ENCODE measurements at places on chromosomes 11 and 22.

DNA sequence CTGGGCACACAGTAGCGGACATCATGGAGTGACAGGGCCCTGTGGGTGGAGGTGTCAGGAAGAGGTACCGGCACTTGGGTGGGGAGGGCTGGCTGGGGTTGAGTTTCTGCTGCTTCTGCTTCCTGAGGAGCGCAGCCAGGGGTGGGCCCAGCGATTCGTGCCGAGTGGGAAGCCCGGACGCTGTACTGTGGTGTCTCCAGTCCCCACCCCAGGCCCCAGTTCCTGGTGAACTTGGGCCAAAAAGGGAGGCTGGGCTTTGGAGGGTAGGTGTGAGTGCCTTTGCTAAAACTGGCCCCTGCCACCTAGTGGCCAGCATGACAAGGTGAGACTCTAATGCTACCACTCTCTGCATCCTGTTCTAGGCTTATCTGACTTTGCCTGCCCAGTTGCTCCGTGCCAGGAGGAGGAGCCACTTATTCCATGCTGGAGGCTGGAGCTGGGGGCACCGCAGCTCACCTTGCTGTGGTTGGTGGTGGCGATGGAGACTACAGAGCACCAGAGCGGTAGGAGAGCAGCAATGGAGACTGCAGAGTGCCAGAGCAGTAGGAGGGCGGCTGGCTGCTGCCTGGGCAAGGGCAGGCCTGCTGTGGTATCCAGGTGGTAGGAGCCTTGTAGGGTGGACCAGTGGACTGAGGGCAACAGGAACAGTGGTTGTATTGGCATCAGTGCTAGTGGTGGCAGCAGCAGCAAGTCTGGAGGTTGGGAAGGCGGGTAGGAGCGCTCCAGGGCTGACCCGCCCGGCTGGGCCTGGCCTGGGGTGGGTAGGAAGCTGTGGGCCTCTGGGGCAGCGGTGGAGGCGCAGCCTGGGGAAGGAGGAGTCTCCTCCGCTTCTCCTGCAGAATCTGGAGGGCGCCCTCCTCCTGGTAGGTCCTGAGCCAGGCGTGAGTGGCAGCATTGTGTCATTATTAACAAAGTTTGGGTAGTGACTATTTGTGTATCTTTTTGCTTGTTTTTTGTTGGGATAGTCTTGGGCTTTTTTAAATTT, 2.2 kb upstream of the RFPL2 start:
- no peak for DNase-seq

DNA sequence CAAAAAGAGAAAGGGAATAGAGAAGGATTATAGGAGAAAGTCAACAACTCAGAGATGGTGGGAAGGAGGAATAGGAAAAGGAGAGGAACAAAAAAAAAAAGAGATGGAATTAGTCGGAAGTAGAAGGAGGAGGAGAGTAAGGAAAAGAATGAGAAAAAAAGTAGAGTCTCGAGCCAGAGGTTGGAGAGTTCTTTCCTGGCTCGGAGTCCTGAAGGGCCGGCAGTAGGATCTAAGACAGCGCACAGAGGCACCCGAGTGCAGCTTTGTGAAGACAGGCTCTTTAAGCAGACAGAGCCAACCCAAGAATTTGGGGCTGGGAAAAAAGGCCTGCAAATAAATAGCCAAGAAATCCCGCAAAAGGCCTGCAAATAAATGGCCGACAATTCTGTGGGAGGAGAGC, 170.4 kb upstream of the CCDC90B start:
- DNase-seq, result no peak

DNA sequence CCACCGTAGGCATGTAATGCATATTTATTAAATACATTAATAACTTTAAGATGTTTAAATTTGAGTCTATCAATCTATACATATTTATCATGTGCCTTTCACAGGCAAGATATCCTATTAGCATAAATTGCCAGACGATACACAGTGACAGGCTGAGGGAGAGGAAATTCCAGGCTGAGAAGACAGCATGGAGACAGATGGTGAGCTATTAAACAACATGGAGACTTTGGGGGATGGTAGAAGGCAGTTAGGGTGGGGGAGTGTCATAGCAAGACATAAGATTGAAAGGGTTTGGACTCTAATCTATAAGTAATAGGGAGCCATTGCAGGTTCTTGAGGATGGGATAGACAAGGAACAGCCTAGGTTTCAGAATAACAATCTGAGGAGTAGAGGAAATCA, 138.5 kb downstream of the NXPE2 start:
- no peak for DNase-seq

DNA sequence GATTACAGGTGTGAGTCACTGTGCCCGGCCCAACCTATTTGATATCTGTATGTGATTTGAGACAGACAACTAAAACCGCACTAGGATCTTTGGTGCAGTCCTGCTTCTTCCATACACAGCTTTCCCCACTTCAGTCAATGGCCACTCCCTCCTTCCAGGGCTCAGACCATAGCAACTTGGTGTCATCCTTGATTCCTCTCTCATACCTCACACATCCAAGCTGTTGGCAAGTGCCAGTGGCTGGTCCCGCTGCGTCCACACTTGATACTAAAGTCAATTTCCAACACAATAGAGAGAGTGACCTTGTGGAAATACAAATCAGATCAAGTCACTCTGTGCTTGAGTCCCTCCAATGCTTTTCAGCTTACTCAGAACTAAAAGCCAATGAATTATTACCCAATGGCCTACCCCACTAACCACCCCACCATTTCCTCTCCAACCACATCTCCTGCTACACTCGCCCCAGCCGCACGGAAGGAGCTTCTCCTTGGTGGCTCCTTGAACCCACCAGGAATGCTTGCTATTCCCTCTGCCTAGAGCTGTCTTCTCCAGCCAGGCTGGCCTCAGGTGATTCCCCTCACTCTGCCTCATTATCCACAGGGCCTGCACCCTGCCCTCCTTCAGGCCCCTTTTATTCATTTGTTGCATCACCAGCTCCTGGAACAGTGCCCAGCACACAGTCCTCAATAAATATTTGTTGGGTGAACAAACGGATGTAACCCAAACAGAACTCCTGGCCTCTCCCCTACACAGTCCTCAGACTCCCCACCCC, 12.9 kb downstream of the ABTB2 start:
- no peak for DNase-seq

DNA sequence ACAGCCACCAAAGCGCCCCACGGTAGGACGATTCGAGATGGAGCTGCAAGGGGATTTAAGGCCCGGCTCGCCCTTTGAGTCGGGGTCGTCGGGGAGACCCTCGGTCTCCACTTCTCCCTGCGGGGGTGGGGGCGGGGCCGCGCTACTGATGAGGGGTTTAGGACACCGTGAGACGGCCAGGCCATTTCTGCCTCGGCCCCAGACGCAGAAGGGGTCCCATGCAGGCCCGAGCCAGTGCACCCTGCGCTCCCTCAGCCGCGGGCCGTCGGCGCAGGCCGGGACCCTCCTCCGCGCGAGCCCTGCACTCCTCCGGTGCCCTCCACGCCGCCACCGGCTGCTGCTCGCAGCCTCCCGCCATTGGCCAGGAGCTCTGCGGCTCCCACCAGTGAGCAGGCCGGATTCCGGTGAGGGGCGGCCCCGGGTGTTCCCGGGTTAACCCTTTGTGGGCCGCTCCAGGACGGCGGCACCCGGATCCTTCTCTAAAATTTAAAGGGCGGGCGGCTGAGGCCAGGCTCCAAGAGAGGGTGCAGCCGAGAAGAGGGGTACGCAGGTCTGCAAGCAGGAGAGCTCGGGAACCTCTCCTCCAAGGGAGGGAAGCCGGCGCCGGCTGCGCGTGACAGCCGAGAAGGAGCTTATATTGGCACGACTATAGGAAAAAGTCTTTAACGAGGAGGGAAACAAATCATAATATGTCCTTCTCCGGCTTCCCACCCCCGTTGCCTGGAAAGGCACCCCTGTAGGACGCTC, 18.0 kb downstream of the CREB3L1 start:
- DNase-seq, result peak; percentile 36

- no peak for DNase-seq
These were observed 29.1 kb downstream of the MAP6 start for GRCh38 chr11:75639762-75640181.

GRCh38 chr11:130214861-130215530, 55.4 kb downstream of the ST14 start:
- DNase-seq, result no peak

DNA sequence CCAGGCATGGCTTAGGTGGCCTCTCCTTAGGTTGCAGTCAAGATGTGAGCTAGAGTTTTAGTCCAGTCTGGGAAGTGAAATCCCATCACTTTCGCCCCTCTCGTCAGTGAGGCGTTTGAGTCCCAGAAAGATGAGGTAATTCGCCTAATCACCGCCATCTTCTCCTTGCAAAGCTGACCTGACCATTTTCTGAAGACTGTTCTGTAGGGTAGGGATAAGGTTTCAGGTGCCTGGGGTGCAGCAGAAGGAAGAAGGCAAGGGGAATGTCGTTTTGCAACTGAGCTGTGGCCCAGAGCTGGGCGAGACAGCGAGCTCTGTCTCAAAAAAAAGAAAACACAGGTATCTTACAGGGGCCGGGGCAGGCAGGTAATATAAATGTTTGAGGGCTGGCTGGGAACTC, 61.7 kb upstream of the CECR2 start:
- no peak for DNase-seq

DNA sequence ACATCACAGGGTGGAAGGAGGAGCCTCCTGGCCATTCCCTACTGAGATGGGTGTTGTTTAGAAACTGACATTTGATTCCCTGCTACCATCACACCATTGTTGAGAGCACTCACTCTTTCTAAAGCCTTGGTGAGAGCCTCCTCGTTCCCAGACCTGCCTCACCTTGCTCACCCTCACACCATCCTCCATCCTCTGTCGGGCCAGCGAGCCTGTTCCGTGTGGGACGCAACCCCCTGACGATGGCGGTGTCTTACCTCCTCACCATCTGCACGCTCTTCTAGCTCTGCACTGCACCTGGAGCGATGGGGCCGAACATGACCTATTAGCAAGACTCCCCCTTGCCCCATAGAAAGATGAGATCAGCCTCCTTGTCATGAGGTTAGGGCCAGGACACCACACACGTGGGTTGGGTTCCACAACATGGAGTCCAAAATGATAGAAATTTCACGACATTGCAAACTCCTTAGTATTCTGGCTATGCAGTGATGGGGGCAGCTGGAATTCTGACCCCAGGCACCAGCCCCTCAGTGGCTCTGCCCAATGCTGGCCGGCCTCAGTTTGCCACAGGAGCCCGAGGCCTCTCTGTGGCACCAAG, 1017.9 kb downstream of the TBC1D22A start:
- no peak for DNase-seq

- no peak for DNase-seq
These were observed 28.7 kb upstream of the MMP20 start for GRCh38 chr11:102653744-102654291.

GRCh38 chr11:35047179-35047578, 91.8 kb upstream of the CD44 start:
- DNase-seq, result no peak

- no peak for DNase-seq
These were observed 3.5 kb downstream of the RRM1 start for GRCh38 chr11:4098026-4098621.

DNA sequence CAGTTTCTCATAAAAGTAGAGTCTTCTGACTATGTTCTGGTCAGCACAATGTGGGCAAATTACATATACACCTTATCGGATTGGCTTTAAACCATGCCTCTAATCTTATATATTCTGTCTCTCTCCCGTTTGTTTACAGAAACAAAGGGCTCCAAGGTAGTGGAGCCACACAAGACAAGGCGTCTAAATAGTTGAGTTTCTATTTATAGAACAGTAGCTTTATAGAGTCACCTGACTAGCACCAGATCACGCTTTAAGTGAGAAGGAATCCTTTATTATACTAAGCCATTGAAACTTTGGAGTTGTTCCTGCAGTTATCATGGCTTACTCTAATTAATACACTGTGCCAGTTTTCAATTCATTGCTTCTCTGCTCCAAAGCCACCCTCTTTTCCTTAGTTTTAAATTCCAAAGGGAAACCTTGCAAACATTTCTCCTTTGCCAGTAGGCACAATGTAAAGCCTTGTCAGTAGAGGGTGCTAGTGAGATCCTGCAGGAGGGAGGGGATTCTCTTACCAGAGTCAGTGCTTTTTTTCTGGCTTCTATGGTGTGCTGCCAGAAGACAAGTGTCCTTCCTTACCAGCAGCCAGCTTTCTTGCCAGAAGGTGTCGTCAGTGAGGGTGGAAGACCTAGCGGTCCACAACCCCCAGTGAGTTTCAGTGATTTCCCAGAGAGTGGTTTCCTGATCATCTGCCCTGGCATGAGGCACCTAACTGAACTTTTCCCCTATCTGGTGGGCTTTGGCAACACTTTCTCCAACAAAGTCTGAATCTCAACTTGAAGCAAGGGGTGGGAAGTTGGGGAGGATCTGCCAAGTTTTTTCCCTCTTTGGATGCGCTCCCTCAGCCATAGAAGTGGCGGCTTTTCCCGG, 71.7 kb downstream of the RAB38 start:
- no peak for DNase-seq

- DNase-seq, result no peak
These were observed 15.6 kb downstream of the TUB start for GRCh38 chr11:8096575-8096974.

- no peak for DNase-seq
These were observed 10.0 kb downstream of the SCUBE1 start for GRCh38 chr22:43333156-43333555.

- DNase-seq, result no peak
These were observed 380.6 kb downstream of the BRD1 start for GRCh38 chr22:49446759-49447710.

DNA sequence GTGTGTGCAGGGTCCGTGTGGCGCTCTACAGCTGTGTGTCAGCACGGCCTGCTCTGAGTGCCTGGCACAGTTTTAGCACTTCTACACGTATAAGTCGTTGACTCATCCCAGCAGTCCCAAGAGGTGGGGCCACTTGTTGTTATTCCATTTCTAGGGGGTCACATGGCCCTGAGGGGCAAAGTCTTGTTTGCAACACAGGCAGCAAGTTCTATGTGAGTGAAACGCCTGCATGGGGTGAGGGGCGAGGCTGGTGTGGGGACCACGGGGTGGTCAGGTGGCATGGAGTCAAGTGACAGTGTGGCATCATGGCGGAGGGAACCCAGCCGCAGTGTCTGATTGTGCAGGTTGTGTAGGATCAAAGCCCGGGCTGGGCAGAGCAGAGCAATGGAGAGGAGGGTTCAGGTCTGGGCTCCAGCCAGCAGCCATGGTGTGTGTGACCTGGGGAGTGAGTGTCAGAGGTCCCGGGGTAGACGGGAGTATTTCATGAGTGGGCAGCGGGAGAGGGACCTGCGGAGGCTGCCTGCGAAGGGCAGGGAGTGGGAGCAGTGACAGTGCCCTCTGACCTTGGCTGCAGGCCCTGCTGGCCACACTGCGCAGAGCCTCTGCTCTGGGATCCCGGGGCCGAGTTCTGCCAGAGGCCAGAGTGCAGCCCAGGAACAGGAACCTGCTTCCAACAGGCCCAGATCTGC, 27.9 kb downstream of the SHANK3 start:
- no peak for DNase-seq

- DNase-seq, result no peak
These were observed 34.6 kb downstream of the ASCL2 start for GRCh38 chr11:2235588-2236326.

DNA sequence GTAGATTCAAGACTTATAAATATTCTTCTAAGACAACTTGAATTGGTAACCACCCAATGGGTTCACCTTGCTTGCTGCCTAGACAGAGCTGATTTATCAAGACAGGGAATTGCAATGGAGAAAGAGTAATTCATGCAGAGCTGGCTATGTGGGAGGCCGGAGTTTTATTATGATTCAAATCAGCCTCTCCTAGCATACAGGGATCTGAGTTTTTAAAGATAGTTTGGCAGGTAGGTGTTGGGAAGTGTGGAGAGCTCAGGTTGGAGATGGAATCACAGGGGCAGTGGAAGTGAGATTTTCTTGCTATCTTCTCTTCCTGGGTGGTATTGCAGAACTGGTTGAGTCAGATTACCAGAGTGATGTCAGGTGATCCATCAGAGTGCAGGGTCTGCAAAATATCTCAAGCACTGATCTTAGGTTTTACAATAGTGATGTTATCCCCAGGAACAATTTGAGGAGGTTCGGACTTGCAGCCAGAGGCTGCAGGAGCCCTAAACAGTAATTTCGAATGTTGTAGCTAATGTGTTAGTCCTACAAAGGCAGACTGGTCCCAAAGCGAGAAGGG, 1448.6 kb upstream of the RAG2 start:
- no peak for DNase-seq
